Activated B cell treated with CpG ODN at 0.5 μM for 24 hours (primary cell): ENCODE measurements at places on chromosomes 13 and 19.
A peak's percentile ranks its signal among the peaks of the same experiment; 100 is the strongest.

DNA sequence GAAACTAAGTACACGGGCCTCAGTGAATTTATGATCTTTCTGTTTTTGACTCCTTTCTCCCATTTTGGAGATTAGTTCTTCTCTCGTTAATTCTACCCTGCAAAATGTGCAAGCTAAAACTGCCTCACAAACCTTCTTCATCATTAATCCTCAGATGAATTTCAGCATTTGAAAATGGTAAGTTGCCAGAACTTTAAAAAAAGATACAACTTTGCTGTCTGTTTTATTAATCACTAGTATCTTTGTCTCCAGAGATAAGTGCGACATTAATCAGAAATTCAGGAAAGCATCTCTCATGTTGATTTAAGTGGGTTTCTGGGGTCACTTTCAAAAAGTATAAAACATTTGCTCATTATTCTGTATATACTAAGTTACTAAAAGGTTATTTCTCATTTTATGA lies 227.0 kb upstream of the RXFP2 start:
- H3K36me3 ChIP-seq = no peaks in the 10 kb centered on the region
- H3K27me3 ChIP-seq = peaks cover 2% of the 10 kb centered on the region
- no peak overlapping the region for H3K27ac ChIP-seq
- no peak overlapping the region for H3K4me3 ChIP-seq
- no peak for DNase-seq

GRCh38 chr19:48685583-48685982 lies 10.2 kb upstream of the FUT2 start:
- H3K4me3 ChIP-seq = no peak overlapping the region
- no peak for DNase-seq
- no peaks in the 10 kb centered on the region for H3K4me1 ChIP-seq
- no peaks in the 10 kb centered on the region for H3K36me3 ChIP-seq

DNA sequence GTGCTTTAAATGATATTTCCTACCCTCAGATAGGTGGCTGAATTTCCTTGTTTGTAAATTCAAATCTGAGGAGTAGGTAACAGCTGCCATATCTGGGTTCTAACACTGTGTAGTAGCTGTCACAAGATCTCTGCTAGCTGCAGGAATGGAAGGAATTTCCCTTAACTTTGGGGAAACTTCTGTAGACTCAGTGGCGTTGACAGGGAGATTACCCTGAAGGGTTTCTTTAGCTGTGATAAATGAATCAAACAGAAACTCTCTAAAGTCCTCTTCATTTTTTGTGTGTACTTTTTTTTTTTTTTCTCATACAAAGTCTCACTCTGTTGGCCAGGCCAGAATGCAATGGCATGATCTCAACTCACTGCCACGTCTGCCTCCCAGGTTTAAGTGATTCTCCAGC lies 5.3 kb upstream of the EPSTI1 start:
- peak overlapping the region; percentile 3 for H3K27ac ChIP-seq
- H3K4me3 ChIP-seq = no peak overlapping the region
- DNase-seq = no peak
- H3K4me1 ChIP-seq = peaks cover 24% of the 10 kb centered on the region
- no peaks in the 10 kb centered on the region for H3K27me3 ChIP-seq

DNA sequence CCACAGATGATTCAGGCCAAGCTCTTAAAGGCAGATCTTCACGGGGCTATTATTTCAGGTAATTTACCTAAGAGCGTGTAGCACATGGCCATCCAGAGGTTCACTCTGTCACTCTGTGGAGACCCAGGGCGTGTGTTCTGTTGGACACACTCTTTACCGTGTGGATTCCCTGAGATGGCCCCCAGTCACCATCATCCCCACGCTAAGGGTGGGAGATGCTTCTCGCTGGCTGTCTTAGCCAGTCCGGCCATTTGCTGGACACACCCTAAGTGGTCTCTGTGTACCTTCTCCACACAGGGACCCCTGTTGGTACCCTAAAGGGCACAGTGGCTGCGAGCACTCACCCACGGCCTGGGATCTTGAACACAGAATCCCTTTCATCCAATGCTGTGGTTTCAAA lies 6.0 kb downstream of the POP4 start:
- peaks cover 15% of the 10 kb centered on the region for H3K4me1 ChIP-seq
- peak overlapping the region; percentile 83 for H3K27ac ChIP-seq
- peaks cover 76% of the 10 kb centered on the region for H3K36me3 ChIP-seq
- no peaks in the 10 kb centered on the region for H3K27me3 ChIP-seq

DNA sequence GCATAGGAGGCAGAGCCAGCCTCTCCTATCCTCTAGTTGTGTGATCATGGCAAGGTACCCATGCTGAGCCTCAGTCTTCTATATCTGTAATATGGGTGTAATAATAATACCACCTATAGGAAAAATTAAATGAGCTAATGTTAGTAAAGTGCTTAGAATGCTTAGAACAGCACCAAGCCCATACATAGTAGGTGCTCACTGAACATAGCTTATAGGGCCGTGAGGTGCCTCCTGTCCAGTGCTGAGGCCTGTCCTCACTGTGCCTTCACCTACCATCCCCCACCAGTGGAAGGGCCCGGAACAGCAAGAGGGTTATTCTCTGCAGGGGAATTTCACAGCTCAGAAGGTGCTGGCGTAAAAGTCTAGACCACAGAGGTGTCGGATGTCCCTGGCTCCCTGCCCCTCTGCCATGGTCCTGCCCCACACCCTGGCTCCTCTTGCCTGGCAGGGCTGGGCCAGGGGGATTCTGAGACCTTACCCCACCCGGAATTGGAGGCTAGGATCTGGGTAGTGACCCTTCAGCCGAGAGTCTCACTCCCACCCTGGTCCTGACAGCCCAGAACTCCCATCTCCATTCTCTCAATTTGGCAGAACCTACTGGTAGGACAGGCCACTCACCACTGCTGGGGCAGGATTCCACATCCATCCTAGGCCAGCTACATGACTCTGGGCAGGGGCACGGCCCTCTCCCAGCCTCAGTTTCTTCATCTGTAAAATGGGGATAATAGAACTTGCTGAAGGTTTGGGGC lies 2.2 kb upstream of the SCN1B start:
- H3K4me1 ChIP-seq = peaks cover 5% of the 10 kb centered on the region
- no peak for DNase-seq
- no peak overlapping the region for H3K27ac ChIP-seq

DNA sequence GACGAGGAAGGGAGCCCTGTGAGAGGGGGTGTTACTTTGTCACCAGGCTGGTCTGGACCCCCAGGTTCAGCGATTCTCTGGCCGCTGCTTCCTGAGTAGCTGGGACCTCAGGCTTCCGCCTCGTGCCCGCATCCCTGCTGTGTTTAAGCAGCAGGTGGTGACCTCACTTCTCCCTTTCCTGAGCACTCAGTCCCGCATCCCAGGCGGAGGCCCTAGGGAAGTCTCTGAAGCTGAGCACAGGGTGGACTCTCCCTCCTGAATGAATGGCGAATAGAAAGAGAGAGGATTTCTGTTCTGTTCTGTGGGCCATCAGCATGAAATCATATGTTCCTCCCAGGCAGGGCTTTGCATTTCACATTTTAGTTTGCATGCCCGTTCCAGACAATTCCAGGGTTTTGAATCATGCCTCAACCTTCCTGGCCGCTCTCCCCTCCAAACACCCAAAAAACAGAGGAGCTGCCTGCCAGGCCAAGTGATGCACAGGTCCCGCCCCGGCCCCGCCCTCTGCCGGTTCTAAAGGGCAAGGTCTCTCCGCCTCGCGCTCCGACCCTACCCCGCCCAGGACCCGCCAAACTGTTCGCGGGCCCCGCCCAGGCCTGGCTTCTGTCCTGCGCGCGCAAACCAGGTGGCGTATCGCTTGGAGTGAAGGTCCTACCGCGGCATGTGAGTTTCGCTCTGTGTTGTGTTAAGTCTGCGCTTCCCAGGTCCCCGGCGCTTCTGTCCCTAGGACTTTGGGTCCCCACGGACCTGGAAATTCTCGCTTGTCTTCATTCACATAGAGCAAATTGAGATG lies 35.1 kb upstream of the ZNF808 start:
- H3K4me1 ChIP-seq = no peaks in the 10 kb centered on the region
- H3K27me3 ChIP-seq = peaks cover 3% of the 10 kb centered on the region
- no peak overlapping the region for H3K27ac ChIP-seq
- DNase-seq = no peak
- H3K36me3 ChIP-seq = peaks cover 20% of the 10 kb centered on the region

GRCh38 chr13:55816976-55817601 lies 1323.6 kb upstream of the PRR20A start:
- H3K36me3 ChIP-seq = no peaks in the 10 kb centered on the region
- no peaks in the 10 kb centered on the region for H3K4me1 ChIP-seq
- H3K4me3 ChIP-seq = no peak overlapping the region

DNA sequence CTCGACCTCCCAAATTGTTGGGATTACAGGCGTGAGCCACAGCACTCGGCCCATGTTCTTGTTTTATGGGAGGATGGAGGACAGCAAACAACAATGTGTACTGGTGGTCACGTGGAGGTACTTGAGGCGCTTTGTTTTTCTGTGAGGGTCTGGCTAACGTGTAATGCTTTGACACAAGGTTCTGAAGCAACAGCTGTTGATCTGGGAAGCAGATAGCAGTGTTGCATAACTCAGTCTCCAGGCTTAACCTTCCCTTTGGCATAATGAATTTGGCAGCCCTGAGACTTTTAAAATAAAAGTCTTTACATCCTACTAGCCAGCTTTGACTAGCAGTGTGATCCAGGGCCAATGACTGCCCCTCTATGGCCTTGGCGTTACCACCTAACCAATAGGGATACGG lies 6.9 kb upstream of the ZNF580 start:
- DNase-seq = no peak
- no peaks in the 10 kb centered on the region for H3K27me3 ChIP-seq
- peaks cover 49% of the 10 kb centered on the region for H3K4me1 ChIP-seq
- H3K36me3 ChIP-seq = peaks cover 23% of the 10 kb centered on the region

DNA sequence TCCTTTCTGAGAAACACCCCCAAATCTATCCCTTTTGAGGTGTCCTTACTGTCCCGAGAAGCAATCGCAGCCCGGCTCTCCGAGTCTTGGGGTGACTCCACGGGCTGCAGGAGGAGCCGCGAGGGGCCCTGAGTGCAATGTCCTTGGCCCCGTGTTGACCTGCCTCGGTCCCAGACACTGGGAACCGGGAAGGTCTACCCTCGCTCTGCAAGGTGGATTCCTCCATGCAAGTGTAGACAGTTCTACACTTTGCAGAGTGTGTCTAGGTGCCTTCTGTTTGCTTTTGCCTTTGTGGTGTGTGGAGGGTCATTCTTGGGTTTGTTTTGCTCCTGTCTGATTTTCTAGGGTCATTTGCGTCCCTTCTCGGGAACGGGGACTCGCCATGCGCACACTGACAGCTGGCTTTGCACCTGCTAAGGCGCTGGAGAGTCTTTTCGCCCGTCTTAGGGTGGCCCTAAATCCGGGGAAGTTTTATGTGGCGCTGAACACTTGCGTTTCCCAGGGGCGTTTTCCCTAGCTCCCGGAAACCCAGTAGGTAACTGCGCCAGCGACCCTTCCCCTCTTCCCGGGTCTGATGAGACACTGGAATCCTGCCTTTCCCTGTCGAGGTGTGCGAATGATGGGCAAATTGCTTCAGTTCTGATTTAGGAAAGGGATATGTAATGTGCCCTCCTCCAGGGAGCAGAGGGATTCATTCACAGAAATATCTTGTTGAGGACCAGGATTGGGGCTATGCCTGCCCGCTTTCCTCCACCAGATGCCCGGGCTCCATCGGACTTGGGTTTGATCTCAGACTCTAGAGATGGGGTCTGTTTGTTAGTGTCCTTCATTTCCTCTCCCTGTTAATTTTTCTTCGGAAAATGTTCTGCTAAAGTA lies 755 bp downstream of the SERTM1 start:
- no peaks in the 10 kb centered on the region for H3K36me3 ChIP-seq
- H3K4me3 ChIP-seq = no peak overlapping the region
- no peaks in the 10 kb centered on the region for H3K4me1 ChIP-seq

- no peak overlapping the region for H3K27ac ChIP-seq
- peaks cover 2% of the 10 kb centered on the region for H3K4me1 ChIP-seq
- no peak overlapping the region for H3K4me3 ChIP-seq
Observed at GRCh38 chr19:17703824-17704463, 15.3 kb upstream of the MAP1S start.

DNA sequence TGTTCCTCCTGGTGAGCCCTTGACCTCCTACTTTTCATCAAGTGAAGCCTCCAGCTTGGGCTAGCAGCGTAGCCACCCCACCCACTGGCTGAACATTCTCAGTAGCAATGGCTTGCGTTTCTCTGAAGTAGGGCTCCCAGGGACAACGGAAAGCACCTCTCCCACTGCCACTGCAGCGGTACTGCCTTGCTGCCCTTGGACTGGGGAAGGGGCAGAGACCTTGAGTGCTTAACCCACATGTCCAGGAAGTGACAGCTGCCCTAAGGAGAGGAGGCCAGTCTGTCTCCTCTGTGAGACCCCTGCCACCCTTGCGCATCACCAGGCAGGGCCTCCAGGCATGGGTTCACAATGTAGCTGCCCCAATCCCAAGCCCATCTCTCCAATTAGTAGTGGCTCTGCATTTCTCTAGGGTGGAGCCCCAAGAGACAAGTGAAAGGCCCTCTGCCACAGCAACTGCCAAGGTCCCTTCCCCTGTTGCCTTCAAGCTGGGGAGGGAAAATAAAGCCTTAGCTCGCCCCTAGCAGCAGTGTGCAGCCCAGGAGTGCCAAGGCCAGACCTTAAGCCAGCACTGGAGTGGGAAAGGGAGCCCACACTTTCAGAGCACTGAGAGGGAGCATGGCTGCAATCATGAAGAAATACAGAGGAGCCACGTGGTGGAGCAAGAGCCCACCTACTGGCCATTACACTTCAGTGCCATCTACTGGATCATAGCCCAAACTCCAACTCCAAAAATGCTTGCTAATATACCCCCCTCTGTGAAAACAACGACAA lies 175.9 kb upstream of the TRPC4 start:
- H3K4me3 ChIP-seq = no peak overlapping the region
- no peaks in the 10 kb centered on the region for H3K27me3 ChIP-seq
- H3K27ac ChIP-seq = no peak overlapping the region
- no peak for DNase-seq
- no peaks in the 10 kb centered on the region for H3K36me3 ChIP-seq
- no peaks in the 10 kb centered on the region for H3K4me1 ChIP-seq

- H3K4me3 ChIP-seq = no peak overlapping the region
- H3K27me3 ChIP-seq = peaks cover 3% of the 10 kb centered on the region
- H3K36me3 ChIP-seq = peaks cover 2% of the 10 kb centered on the region
- DNase-seq = no peak
Observed at GRCh38 chr19:8097198-8097597, 44.6 kb downstream of the CCL25 start.

DNA sequence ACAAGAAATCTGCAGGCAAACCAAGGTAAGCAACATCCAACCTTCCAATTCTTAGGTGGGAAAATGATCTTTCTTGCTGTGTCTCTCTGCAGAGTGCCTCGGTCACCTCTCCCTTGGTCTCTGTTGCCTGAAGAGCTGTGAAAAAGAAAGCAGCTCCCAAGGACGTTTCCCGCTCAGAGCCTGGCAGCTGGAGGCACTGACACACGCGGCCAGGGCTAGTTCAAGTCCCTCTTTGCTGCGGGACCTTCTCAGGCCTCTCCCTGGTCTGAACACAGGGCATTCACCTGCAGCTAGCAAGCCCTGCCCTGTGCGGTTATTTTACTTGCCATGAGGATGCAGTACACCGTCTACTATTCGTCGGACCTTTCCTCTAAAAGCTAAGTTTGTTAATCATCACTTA lies 3.8 kb downstream of the MED26 start:
- peak overlapping the region; percentile 59 for H3K27ac ChIP-seq
- H3K36me3 ChIP-seq = peaks cover 54% of the 10 kb centered on the region
- DNase-seq = no peak
- H3K4me1 ChIP-seq = peaks cover 71% of the 10 kb centered on the region
- no peaks in the 10 kb centered on the region for H3K27me3 ChIP-seq

- no peak for DNase-seq
- H3K27ac ChIP-seq = no peak overlapping the region
- no peak overlapping the region for H3K4me3 ChIP-seq
- H3K4me1 ChIP-seq = peaks cover 60% of the 10 kb centered on the region
- H3K27me3 ChIP-seq = no peaks in the 10 kb centered on the region
Observed at GRCh38 chr13:27138457-27139093, 33.0 kb downstream of the USP12 start.

- H3K4me3 ChIP-seq = no peak overlapping the region
- DNase-seq = no peak
- H3K27me3 ChIP-seq = no peaks in the 10 kb centered on the region
- H3K27ac ChIP-seq = no peak overlapping the region
Observed at GRCh38 chr13:67416047-67416925, 186.2 kb upstream of the PCDH9 start.
